Pulmonary artery endothelial cell (primary cell): ENCODE measurements at places on chromosomes 2 and 18. TPM values are rescaled to one million over a fixed set of nuclear protein-coding genes. Genes with fewer than 3 reads are reported as not detected.

Gene GPN1
- 54.9 and 68.2 TPM in 2 replicates for total RNA-seq

Gene FAM228A
- 0.14 and 0.46 TPM in 2 replicates for total RNA-seq

Gene HOXD13
- not detected in 2 replicates for total RNA-seq

Gene SF3B1
- total RNA-seq: 162 and 212 TPM in 2 replicates

Gene WNT10A
- total RNA-seq: not detected in 2 replicates

Gene LYG2
- total RNA-seq: not detected in 2 replicates

Gene KRTCAP3
- total RNA-seq: not detected in 2 replicates

Gene GBX2
- total RNA-seq: 3.9 and 6.4 TPM in 2 replicates

Gene LCT
- not detected in 2 replicates for total RNA-seq

Gene RGPD3
- total RNA-seq: 0.18 and 0.20 TPM in 2 replicates

Gene GCG
- not detected in 2 replicates for total RNA-seq

Gene MOGAT1
- total RNA-seq: not detected in 2 replicates

DNA sequence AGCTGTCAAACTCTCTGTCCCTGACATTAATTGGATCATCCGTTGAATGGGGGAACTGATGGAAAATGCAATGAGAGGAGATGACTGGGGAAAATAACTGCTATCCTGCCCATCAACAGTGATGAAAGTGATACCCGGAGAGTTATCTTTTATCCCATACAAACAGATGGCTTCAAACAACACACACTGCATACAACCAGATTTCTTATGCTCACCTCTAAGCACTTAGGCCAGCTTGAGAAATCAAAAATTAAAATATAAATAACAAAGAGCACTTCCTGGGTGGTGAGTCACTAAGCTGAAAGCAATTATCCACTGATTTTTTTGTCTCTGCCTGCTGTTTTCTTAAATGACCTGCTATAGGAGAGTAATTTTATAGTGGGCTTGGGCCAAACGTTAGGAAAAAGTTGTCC lies 237.6 kb upstream of the RGPD4 start:
- no peak for DNase-seq

GRCh38 chr2:180077295-180077906 lies 70.3 kb upstream of the CWC22 start:
- DNase-seq: no peak

DNA sequence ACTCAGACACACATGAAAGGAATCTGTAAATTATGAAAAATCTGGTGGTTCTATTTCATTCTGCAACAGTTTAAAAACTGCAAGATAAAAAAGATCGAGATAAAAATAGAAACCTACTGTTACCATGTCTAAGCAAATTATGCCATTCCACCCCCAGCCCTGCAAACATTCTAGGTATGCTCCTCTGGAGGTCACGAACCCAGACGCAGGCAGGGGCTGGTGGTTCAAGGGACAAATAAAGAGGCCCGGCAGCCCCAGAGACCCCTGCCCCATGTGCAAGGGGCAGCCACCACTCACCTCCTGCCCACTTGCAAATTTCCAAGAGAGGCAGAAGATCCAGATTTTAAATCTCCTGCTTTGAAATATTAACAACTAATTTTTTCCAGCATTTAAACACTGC lies 210.5 kb downstream of the ANAPC1 start:
- no peak for DNase-seq

DNA sequence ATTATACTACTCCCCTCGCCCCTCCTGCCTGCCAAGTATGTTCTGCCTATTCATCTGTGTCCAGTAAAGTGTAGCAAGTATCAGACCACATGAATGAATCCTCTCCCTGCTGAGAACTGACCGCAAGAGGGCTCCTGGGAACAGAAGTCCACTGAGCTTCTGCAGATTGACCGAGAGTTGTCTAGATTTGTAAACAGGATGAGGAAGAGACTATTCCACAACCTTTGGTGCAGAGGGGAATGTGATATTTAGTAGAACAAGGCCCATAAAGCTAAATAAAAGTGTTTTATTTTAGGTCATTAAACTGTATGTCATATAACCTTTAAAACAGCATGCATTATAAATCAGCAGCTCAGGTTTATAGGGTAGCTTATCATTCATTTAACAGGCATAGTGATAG lies 377.0 kb downstream of the DCC start:
- no peak for DNase-seq

GRCh38 chr2:13240061-13240460 lies 523.3 kb downstream of the TRIB2 start:
- DNase-seq: no peak

DNA sequence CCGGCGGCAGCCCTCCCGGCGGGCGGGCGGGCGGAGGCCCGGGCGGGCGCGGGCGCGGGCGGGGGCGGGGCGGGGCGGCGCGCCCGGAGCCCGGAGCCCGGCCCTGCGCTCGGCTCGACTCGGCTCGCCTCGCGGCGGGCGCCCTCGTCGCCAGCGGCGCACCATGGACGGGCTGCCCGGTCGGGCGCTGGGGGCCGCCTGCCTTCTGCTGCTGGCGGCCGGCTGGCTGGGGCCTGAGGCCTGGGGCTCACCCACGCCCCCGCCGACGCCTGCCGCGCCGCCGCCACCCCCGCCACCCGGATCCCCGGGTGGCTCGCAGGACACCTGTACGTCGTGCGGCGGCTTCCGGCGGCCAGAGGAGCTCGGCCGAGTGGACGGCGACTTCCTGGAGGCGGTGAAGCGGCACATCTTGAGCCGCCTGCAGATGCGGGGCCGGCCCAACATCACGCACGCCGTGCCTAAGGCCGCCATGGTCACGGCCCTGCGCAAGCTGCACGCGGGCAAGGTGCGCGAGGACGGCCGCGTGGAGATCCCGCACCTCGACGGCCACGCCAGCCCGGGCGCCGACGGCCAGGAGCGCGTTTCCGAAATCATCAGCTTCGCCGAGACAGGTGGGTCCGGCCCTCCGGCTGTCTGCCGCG lies at the start of gene INHBB:
TSS of gene INHBB (plus strand) at position 111 of the 641 bp plus-strand sequence. CDS start at position 164, 53 bp downstream.
- DNase-seq: no peak

DNA sequence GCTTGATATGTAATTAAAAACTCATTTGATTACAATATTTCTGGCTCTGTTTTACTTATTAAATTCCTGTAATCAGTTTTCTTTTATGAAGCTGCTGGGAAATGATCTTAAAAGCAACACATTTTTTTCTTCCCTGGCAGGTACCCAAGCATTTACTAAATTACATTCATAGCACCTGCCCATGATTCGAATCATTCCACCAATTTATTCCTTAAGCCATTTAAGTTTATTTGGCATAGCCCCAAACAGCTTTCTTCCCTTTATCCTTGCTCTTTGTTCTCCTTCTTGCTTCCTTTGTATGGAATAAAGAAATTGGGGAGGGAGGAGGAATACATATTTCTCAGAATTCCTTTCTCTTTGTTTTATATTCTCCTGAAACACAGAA lies 241.3 kb downstream of the AGPS start:
- no peak for DNase-seq

DNA sequence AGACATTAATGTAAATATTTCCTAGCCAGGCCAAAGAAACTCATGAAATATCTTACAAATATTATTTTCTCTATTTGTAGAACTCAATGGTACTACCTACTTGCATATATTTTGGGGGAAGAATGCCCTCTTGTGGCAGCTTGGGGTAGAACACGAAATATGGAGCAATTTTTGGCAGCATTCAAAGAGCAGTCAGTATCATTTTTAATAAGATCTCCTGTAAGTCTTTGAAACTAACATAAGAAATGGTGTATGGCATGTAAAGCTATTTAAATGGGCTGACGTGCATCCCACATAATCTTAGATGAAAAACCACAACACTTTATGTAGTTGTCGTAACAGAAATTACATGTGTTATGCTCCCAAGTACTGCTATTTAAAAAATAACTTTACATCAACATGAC lies 62.3 kb upstream of the CCDC195 start:
- peak; percentile 7 for DNase-seq

DNA sequence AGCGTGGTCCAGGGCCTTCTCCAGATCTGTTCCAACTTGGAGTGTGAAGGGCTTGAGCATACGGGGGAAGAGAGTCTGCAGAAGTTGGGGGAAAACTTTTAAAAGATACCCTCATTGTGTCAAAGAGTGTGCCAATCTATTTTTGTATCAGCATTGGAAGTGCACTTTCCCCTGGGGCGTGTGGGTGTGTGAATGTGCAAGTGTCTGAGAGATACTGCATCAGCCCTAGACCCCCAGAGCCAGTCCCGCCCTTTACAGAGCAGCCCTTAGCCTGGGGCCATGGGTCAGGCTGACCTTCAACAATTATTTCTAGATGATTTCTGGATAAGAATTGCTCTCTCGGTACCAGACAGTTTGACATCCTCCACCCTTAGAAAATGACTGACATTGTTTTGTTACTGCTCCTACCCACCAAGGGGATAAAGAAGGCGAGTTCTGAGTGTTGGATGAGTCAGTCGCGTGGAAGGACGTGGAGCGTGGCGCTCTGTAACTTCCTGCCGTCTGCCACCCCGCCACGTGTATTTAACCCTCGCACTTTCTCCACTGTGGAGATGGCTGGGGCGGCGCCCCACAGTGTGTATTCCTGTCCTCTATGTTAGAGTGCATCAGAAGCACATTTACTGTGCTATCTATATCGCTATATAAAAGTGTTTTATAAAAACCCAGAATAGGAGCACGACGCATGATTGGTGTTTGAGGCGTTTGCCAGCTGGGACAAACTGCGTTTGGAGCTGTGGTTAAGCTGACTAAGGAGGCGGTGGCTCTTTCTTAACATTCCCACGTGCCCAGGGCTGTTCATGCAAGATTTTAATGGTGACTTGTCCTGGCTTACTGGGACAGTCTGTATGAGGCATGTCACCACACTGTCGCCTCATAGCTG lies 122.6 kb downstream of the CABLES1 start:
- no peak for DNase-seq

DNA sequence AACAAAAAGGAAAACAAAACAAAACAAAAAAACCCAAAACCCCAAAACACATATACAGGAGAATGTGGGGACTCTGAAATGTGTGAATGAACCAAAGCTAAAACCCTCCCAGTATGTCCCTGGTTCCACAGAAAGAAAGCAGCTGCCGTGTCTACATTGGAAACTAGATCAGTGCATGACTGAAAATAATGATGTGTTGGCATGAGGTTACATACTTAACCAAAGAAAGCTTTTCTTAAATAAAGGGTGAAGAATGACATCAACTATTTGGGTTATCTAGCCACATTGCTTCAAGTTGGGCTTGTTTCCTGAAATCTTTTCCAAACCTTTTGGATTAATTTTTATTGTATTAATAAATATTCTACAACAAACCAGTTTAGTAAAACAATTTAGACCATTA lies 91.9 kb upstream of the FN1 start:
- no peak for DNase-seq

GRCh38 chr2:188238386-188238785 lies 53.3 kb upstream of the GULP1 start:
- DNase-seq: no peak

- DNase-seq: no peak
Measured at GRCh38 chr2:43127208-43127940, 99.0 kb downstream of the ZFP36L2 start.

DNA sequence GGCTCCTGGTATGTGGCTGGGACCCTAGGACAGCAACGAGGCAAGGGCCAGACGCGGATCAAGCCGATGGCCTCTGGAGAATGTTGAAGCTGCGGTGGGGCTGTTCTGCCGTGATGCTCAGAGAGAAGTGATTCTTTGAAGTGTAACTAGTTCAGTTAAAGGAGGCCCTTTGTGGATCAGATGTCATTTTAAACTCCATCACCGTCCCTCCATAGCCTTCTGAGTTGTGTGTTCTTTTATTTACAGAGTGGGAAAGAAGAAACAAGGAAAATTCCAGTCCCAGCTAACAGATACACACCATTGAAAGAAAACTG lies 403 bp downstream of the PNO1 start:
- no peak for DNase-seq

DNA sequence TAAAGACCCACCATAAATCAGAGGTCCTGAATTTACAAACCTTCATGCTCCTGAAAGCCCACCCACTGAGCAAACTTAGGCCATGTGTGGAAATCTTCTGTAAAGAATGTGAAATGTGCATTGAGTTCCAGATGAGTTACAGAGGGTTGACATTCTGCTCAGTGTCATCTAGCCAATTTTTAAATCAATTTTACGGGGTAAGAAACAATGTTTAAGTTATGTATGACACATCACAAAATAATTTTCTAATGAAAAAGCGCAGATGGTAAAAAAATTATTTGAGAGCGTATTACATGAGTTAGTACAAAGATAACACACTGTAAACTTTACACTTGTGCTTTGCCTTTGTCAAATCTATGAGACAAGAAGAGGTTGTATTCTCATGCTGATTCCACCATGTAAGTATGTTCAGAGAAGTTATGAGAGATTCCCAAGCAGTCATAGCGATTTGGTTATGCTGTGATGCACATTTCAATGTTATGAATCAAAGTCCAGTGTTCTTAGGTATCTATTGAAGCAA lies 446.3 kb downstream of the ADCYAP1 start:
- no peak for DNase-seq

- no peak for DNase-seq
Measured at GRCh38 chr2:61029533-61029932, 11.5 kb upstream of the PUS10 start.

GRCh38 chr2:138602166-138602460 lies 100.5 kb downstream of the SPOPL start:
- no peak for DNase-seq

DNA sequence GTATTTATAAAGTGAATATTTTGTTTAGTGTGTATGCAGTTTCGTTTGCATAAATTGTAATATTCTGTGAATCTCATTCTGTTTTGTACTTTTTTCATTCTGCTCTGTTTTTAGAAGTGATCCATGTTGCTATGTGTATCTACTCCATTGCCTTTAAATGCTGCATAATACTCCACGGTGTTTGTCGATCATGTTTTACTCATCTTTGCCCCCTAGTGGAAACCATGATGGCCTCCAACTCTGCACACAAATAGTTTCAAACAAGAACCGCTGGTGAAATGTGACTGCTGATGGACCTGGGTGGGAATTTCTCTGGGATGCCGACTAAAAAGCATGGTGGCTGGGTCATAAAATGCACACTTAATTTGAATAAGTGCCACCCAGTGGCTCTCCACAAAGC lies 32.0 kb upstream of the SKOR2 start:
- DNase-seq: no peak

DNA sequence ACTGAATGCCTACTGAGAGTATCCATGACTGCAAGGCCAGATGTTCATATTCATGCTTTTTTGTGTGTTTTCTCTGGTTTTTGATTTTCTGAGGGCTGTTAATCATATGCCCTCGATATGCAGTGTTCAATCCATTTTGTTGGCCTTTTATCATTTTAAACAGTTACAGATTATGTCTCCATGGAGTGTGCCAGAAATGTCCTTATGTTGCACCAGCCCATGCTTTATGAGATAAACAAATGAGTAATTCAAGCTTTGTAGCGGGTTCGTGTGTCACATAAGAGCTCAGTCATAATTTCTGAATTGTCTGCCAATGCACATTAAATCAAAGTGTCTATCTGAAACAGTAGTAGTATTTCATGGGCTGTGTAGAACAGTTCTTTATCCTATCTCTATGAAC lies 583.0 kb downstream of the THSD7B start:
- DNase-seq: no peak

GRCh38 chr2:165576409-165577154 lies 107.1 kb downstream of the CSRNP3 start:
- no peak for DNase-seq

DNA sequence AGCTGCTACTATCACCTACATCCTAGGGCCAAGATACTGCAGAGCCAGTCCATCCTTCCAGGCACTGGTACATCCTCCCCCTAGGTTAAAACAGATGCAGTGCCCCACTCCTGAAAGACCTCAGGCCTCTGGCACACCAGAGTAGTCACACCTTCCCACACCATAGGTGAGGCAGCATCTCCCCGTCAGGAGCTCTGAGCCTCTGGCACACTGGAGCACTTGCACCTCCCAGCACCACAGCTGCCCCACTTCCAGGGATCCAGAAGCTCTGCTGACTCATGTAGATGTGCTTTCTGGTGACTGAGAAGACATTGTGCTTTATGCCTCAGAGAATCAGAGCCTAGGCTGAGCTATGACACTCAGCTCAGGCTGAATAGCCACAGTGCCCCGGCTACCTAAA lies 138.4 kb upstream of the COL3A1 start:
- DNase-seq: no peak
